D721Med (cell line): ENCODE measurements at places on chromosomes 5 and 9.

DNA sequence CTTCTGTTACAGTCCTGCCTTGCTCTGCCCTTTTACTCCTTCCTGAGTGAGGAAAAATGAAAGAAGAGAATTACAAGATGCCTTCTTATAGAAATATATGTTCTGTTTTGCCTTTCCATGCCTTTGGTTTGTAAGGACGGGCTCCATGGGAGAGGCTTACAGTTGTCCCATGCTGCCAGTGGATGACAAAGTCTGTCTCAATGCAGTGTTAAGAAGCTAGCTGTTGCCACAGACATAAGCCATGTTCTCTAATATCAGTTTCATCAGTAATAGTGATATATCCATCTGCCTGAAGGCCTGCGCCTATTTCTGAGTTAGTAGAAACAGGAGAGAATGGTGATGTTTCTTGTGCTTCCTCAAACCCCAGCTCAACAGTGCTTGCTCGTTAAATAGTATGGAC lies 27.8 kb downstream of the C5orf22 start:
- no peak for DNase-seq

GRCh38 chr5:80672140-80672736 lies 17.5 kb upstream of the DHFR start:
- peak; percentile 37 for DNase-seq

GRCh38 chr5:153516504-153517240 lies 26.2 kb downstream of the GRIA1 start:
- no peak for DNase-seq

GRCh38 chr9:116450378-116451139 lies 236.5 kb upstream of the TRIM32 start:
- no peak for DNase-seq

GRCh38 chr5:88877826-88878225 lies 5.2 kb downstream of the MEF2C start:
- no peak for DNase-seq

DNA sequence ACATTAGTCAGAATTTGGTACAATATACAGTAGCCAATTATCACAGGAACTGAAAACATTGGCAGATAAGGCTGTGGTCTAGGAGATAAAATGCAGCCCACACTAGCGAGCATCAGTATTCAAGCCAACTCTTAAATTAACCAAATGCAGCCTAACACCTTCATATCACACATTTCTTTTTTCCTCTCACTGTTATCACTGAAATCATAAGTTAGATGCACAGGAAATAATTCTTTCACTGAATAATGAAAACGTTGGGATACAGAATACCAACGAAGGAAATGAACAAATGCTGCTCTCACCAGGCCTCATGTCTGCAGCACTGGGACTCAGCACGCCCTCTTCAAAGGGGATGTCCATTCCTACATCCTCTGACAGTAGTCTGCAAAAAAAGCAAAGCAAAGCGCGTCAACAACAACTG lies 109.1 kb upstream of the PCA3 start:
- no peak for DNase-seq

- no peak for DNase-seq
Observed at GRCh38 chr5:143145243-143146160, 258.0 kb downstream of the NR3C1 start.

DNA sequence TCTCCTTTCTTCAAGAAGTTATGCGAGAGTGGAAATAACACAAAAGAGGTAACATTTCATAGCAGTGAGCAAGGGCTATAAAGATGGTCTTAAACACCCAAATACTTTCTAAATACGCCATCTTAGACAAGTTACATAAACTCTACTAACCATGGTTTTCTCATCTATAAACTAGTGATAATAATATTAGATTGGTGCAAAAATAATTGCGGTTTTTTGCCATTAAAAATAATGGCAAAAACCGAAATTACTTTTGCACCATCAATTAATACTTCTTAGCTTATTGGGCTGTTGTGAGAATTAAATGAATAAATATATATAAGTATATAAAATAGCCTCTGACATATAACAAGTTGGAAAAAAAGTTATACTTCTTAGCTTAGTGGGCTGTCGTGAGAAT lies 23.7 kb downstream of the GABRA6 start:
- DNase-seq: no peak

- no peak for DNase-seq
Observed at GRCh38 chr5:52893105-52893504, 96.0 kb upstream of the ITGA2 start.

DNA sequence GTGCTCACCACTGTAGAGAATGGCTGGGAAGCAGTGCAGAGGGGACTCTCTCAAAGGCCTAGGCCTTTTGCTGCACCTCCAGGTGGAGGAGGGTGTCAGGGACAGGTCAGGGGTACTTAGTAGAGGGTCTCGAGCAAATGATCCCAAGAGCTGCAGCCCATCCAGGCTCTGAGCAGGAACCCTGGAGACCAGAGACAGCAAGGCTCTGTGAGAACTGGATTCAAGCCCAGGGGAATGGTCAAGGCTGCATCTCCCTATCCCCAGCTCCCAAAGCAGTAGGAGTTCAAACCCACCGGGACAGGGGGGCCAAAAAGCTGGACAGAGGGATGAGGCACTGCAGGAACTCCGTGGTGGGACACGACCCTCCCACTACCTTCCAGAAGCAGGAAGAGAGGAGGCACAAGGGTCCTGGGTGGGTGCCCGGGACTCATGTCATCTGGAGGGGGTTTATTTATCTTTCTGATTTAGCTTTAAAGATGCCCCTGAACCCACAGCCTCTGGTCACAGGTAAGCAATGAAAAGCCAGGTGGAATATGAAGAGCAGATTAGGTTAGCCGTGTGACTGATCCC lies 124.8 kb downstream of the MVB12B start:
- no peak for DNase-seq

DNA sequence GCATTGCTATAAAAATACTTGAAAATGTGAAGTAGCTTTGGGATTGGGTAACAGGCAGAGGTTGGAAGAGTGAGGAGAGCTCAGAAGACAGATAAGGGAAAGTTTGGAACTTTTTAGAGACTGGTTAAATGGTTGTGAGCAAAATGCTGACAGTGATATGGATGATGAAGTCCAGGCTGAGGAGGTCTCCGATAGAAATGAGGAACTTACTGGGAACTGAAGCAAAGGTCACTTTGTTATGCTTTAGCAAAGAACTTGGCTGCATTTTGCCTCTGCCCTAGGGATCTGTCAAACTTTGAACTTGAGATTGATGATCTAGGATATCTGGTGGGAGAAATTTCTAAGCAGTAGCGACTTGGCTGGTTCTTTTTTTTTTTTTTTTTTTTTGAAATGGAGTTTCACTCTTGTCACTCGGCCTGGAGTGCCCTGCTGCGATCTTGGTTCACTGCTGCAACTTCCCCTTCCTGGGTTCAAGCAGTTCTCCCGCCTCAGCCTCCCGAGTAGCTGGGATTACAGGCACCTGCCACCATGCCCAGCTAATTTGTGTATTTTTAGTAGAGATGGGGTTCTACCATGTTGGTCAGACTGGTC lies 998.9 kb downstream of the TLE1 start:
- DNase-seq: no peak

DNA sequence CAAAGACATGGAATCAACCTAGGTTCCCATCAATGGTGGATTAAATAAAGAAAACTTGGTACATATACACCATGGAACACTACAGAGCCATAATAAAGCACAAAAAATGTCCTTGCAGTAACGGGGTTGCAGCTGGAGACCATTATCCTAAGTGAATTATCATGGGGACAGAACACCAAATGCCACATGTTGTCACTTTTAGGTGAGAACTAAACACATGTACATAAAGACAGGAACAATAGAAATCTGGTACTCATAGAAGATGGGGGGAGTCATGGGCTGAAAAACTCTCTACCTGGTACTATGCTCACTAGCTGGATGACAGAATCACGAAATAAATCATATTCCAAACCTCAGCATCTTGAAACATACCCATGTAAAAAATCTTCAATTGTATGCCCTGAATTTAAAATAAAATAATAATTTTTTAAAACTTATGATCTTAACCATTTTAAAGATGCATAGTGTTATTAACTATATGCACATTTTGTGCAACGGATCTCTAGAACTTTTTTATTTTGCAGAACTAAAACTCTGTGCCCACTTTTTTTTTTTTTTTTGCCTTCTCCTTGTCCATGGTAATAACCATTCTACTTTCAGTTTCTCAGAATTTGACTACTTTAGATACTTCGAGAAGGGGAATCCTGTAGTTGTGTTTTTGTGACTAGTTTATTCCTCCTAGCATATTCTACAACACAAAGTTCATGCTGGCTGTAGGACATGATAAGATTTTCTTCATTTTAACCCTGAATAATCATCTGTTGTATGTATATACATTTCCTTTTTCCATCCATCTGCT lies 1081.6 kb upstream of the ACO1 start:
- no peak for DNase-seq

GRCh38 chr9:89963280-89963679 lies 358.5 kb downstream of the GADD45G start:
- no peak for DNase-seq

- DNase-seq: no peak
Observed at GRCh38 chr5:168788786-168789185, 209.6 kb upstream of the PANK3 start.

- DNase-seq: no peak
Observed at GRCh38 chr5:1497795-1498622, 25.8 kb downstream of the LPCAT1 start.

DNA sequence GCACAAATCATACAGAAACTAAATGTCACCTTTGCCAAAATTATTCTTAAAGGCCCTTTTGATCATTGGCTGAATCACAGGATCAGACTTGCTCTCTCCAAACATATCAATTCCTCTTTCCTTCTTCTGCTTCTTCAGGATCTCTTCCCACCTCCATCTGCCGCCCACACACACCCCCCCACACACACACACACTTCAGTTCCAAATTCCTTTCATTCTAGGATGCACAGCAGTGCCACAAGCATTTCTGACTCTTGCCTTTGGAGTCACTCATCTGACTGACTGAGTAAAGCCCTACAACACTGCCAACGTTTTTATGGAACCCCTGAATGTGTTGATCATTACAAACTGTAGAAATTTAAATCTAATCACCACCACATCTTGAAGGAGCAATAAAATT lies 22.9 kb downstream of the DNAH5 start:
- DNase-seq: no peak

DNA sequence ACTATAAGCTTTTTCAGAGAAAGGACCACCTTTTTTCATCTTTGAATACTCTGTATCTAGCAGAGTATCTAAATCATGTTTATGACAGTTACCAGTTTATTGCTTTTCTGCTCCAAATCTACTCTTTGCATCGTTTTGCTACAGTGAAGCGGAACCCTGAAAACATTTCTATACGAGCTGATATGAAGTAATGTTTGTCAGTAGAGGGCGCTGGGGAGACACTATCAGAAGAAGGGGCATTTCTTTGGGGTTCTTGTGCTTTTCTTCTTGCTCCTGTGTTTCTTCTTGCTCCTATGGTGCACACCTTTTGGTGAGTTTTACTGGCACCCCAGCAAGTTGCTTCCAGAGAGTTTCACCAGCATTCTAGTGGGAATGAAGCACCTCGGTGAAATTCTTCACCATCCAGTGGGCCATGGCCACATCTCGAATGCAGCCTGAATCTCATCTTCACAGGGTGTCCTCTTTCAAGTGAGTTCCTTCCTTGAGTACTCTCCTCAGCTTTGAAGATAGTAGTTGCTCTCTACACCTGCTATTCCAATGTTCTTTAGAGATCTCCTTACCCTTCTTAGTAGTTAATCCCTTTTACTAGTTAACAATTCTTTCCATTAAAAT lies 98.4 kb downstream of the FGF1 start:
- no peak for DNase-seq

- DNase-seq: no peak
Observed at GRCh38 chr9:31390403-31391025, 993.9 kb upstream of the ACO1 start.

GRCh38 chr9:109989296-109989695 lies 209.3 kb downstream of the PALM2AKAP2 start:
- no peak for DNase-seq

- DNase-seq: no peak
Observed at GRCh38 chr9:81671880-81672280, 17.5 kb downstream of the TLE1 start.
